ENCODE measurements at places on chromosomes 2 and 18.

DNA sequence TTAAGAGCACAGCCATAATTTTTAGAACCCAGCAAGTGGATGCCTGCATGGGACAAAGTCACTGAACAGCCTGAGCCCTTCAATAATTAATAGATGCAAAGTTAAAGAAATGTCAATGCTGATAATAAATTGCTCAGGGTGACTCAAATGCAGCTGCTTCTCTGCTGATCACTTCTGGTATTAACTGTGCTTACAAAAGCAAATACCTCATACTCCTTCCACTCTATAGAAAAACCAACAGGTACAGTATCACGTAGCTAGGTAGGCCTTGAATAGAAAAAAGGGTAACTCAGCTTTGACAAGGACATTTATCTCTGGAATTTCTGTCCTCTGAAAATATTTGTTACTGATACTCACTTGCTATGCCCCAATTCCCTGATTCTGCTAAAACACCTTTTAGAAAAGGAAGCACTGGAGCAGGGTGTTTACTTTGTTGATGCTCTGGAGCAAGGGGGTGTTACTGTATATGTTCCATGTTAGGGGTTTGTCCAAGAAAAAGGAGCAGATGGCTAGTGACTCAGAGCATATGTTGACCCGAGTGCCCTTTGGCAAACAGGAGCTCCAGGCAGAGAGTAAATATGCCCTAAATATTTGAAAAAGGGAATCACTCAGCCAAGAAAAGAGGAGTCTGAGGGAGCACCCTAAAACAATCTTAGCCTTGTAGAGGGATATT, 59.1 kb upstream of the RTN4 start:
- H3K27me3 ChIP-seq = no peaks in the 10 kb centered on the region
- H3K4me3 ChIP-seq = no peak overlapping the region
- no peak for DNase-seq
- peaks cover 22% of the 10 kb centered on the region for H3K4me1 ChIP-seq
- no peak overlapping the region for H3K27ac ChIP-seq

GRCh38 chr2:39128919-39129391, 8.1 kb upstream of the SOS1 start:
- H3K4me3 ChIP-seq = no peak overlapping the region
- H3K4me1 ChIP-seq = no peaks in the 10 kb centered on the region
- no peak overlapping the region for H3K27ac ChIP-seq
- no peaks in the 10 kb centered on the region for H3K27me3 ChIP-seq
- DNase-seq = no peak
- H3K36me3 ChIP-seq = no peaks in the 10 kb centered on the region

GRCh38 chr18:75638776-75639471, 211.4 kb upstream of the SMIM21 start:
- peak overlapping the region; percentile 11 for H3K27ac ChIP-seq
- no peaks in the 10 kb centered on the region for H3K27me3 ChIP-seq
- peak overlapping the region; percentile 20 for H3K4me3 ChIP-seq
- no peaks in the 10 kb centered on the region for H3K4me1 ChIP-seq
- no peak for DNase-seq

DNA sequence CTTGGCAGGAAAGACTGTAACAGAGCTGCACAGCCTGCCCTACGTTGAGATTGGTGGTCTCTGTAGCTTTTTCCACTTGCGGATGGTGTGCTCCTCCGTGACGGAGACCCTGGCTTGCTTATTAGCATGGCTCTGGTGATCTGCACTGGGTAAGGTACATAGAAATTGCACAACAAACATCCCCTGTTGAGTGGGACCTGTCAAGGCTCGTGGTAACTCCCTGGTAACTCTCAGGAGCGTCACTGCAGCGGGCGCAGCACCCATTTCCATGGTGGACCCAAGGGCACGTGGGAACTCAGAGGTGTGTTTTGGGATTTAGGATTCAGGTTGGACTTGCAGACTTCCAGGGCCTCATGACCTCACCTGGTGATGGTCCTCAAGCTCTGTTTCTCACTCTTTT, 1.1 kb downstream of the TRAF3IP1 start:
- DNase-seq = no peak
- H3K4me1 ChIP-seq = no peaks in the 10 kb centered on the region
- H3K4me3 ChIP-seq = peak overlapping the region; percentile 88
- H3K27ac ChIP-seq = peak overlapping the region; percentile 80
- no peaks in the 10 kb centered on the region for H3K27me3 ChIP-seq

DNA sequence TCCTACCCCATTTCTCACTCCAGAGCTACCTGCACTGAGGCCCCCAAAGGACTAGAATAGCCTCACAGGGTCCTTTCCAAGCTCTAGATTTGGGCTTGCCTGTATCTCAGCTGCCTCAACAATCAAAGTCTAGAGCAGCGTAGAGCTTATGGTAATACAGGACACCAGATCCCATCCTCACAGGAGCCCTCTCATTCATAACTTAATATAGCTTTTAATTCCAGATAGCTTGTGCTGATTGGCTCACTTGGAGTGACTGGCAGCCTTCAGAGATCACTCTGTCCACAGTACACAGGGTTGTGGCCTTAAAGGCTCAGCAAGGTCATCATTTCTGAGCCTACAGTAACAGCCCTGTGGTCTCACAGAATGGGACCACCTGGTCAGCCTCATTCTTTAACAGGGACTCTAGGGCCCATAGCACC, 51.4 kb downstream of the ZFP36L2 start:
- no peaks in the 10 kb centered on the region for H3K27me3 ChIP-seq
- DNase-seq = no peak
- H3K27ac ChIP-seq = no peak overlapping the region

GRCh38 chr2:26270373-26270772, 25.6 kb downstream of the HADHB start:
- DNase-seq = no peak
- H3K27ac ChIP-seq = no peak overlapping the region
- no peaks in the 10 kb centered on the region for H3K36me3 ChIP-seq
